ENCODE measurements at places on chromosomes 5 and 9.

DNA sequence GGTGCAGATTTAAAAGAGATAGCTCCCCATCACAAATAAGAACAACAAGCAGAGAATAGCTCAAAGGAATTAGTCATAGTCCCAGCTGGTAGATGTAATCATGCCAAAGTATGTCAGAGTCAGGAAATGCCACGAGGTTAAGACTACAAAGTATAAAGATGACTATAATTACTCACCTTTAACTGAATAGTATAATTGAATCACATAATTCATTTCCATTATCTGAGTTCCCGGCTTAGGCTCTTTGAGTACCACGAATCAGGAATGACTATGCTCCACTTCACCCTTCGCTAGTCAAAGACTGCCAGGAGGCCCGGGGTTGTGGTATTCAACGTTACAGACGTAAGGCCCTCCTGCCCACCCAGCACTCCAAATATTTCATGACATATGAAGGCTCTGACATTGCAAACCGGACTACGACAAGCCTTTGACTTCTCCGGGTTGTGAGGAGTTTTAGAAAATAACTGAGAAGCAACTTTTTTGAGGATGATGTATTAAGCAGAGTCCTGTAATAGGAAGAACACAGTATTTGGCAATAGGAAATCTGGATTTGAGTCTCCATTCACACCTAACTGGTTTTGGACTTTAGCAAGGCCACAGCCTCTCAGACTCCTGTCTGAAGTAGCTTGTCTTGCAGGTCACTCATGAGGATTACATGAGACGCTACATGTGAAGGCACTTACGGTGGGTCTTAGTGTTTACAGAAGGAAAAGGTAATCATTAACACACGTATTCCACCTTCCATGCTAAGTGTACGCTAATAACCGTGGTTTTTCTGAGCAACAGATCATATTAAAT, 64.6 kb downstream of the ENC1 start:
- DNase-seq = no peak

DNA sequence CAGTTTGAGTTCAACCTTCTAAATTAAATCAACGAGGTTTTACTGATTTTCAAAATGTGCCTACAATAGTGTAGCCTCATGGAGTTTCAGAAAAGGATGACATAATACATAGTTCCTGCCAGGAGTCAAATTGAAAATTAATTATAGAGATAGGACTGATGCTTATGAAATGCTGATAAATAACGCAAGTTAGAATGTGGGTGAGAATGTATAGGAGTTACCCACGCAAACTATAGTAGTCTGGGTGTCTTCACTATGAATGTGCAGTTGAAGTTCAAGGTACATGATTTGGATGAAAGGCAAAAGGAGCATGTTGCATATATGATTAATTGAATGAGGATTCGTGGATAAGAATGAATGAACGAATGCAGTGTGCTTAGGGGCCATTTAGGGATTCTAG, 95.7 kb downstream of the SV2C start:
- DNase-seq = no peak

DNA sequence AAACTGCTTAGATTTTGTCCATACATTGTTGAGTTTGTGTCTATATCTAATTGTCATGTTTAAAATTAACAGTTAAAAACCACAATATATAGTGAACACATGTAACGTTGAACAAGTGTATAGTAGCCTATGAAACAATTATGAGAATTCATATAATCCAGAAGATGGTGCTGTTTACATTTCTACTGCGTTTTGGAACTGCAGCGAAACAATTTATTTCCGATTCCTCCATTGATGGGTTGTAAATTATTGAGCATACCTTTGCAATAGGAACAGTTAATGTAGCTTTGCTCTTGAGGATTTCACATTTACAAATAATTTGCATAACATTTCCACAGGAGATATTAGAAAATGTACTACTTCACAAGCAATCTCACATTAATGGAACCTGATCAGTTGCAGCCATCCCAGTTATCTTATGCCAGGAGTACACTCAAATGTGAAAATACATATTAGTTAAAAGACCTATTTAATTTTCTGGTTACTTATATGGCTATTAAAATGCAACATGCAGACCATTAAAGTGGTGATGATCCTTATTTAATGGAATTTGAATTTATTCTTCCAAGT, 411.8 kb downstream of the CDH10 start:
- DNase-seq = no peak

DNA sequence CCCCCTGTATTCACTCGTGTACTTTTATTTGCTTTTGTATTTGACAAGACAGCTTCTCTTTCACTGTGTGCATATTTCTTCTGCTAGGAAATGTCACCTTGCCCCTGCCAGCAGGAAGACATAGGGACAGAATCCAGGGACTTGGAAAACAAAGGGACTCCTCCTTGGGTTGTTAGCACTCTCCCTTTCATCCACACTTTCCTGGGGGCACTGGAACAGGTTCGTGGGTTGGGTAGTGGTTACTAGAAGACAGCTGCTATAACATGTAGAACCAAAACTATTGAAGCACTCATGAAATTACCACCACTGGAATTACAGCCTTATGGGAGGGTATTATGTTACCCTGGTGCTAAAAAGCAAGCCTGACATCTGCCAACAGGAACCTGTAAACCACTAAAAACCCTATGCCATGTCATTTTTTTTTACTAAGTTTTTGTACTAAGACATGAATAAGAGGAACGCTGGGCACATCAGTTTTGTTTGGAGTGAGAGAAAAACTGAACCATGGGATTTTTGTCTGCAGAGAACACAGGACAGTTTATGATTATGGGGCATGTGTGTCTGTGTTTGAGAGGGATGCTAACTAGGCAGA, 4.7 kb upstream of the CCL28 start:
- DNase-seq = no peak

DNA sequence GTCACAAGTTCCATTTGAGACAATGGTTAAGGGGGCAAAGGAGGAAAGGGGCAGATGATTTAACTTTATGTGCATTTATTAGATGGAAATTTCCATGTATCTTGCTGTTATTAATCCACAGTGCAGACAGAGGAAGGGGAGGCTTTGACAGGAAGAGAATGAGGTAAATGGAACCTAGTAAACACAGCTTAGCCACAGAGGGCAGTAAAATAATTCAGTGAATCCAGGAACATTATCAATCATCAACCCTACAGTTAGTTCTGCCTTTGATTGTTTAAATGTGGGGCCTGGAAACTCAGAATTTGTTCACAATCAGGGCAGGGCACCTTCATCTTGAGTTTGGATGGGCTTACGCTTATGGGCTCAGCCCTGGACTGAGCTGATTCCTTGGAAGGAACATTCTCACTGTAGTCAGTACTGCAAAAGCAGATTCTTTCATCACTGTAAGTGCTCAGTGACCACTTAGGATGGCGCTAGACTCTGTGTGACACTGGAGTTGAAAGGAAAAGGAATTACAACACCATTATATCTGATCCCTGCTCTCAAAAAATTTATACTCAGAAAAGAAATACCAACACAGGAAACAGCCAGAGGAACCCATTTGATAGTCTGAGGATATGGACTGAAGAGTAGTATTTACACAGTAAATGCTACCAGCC, 169.5 kb downstream of the PIK3R1 start:
- no peak for DNase-seq

GRCh38 chr5:78242001-78242400, 52.5 kb downstream of the AP3B1 start:
- DNase-seq = no peak

DNA sequence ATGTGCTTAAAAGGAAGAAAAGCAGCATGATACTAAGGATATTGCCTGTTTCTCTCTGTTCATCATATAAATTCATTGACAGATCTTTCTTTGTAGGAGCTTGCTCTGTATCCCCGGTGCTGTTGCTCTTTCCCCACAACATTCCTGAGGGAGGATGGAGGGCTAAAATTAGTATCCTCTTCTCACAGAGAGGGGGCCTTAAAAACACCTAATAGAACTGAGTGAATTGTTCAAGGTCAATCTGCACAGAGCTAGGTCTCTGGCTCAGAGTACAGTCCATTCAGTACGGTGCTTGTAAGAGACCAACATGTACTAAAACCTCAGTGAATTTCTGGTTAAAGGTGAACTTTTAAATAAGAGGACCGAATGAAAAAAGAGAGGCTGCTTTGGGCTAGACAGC, 88.7 kb downstream of the PALM2AKAP2 start:
- DNase-seq = no peak

GRCh38 chr5:16879191-16879590, 56.9 kb downstream of the MYO10 start:
- no peak for DNase-seq

- DNase-seq = no peak
Measured at GRCh38 chr5:160198841-160199409, 30.4 kb upstream of the FABP6 start.

GRCh38 chr5:159041444-159042198, 58.1 kb downstream of the EBF1 start:
- DNase-seq = no peak
